ENCODE measurements at places on chromosomes 13 and 19.

GRCh38 chr13:114128624-114129522 lies 3.5 kb downstream of the RASA3 start:
- peak; percentile 99 for DNase-seq

- no peak for DNase-seq
These were observed 19.2 kb upstream of the ZC3H13 start for GRCh38 chr13:46071590-46072249.

DNA sequence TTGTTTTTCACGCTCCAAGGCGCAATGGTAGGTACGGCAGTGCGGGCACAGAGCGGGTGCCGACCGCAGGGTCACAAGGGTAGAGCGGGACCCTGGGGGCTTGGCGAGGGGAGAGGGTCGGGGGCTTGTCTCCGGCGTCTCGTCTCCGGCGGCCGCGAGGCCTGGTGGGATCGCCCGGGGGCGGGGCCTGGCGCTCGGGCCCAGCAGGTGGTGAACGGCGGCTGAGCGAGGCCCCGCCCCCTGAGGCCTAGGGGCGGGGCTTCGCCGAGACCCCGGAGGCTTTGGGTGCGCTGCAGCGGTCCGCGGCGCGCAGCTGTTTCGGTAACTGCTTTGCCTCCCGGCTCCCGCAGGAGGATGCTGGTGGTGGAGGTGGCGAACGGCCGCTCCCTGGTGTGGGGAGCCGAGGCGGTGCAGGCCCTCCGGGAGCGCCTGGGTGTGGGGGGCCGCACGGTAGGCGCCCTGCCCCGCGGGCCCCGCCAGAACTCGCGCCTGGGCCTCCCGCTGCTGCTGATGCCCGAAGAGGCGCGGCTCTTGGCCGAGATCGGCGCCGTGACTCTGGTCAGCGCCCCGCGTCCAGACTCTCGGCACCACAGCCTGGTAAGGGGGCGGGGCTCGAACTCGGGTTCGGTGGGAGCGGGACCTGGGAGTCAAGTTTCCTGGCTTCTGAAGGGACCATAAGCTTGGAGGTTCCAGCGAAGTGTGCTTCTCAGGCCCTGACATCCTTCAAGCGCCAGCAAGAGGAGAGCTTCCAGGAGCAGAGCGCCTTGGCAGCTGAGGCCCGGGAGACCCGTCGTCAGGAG lies at the start of gene TSEN34:
Gene TSEN34, plus strand, starts transcription at position 298 of the 800 bp plus-strand sequence. Its CDS starts 57 bp downstream, at position 355.
- peak; percentile 87 for DNase-seq

DNA sequence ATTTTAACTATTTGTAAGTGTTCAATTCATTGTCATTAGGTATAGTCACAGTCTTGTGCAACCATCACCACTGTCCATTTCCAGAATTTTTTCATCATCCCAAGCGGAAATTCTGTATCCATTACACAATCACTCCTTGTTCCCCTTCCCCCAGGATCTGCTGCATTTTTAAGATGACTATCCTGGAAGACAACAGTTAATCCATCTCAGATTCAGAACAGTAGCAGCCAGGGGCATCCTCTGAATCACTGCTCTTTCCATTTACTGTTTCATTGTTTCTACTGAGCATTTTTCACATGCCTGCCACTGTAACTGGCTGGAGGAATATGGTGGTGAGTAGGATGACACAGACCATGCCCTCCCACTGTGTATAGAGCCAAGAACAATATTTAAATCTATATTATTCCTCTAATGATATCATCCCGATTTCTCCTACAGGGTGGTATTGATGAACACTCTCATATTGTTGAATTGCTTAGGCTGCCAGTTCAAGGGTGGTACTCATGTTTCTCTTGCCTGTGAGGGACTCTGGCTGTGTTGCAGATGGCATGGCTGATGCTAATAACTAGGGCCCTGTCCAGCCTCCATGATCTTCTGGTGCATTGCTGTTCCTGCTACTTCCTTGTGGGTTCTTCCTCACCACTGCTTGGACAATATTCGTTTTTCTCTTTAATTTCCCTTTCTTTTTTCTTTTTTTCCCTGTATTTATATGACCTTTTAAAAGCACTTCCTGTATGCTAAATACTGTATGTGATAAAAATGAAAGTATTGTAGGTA lies 59.0 kb downstream of the WDFY2 start:
- DNase-seq, result peak; percentile 52

- DNase-seq, result no peak
These were observed 2.8 kb upstream of the IFNL2 start for GRCh38 chr19:39265321-39265916.

All from inflammatory macrophage treated with lipopolysaccharide for 4 hours (primary cell).